ENCODE measurements at places on chromosomes 5 and 9.

GRCh38 chr5:157955541-157956172, 96.7 kb upstream of the CLINT1 start:
- DNase-seq: no peak

DNA sequence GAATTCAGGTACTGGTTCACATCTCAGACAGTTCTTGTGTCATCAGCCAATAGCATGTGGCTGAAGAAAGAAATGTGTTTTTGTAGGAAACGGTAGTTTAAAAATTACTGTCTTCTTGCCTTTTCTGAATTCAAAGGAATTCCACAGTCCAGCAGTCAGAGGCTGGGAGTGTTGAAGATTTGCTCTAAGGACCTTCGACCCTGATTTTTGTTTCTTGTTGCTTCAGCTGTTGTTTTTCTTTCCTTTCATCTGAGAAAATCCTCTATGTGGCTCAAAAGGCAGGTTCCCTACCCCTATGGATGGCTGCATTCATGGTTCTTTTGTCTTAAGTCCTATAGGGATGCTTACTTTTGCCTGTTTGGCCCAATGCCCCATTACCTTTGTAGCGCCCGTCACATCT, 304.9 kb downstream of the TMEM167A start:
- DNase-seq: no peak

- DNase-seq: no peak
Measured at GRCh38 chr5:107457881-107458280, 212.9 kb downstream of the EFNA5 start.

DNA sequence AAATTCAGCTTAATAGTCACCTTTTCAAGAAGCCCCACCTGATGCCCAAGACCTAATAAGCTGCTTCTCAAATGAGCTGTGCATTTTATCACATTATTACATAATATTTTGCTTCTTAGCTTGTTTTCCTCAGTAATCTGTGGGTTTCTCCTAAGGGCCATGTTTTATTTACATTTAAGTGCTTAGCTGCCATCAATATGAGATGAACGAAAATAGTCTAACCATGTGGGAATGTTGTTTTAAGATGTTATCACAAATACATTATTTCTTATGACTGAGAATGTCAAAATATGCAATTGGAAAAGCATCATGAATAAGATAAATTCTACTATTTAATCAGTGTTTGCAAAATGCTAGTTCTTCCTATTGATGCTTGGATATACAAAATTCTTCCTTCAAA, 10.1 kb downstream of the ARRDC3 start:
- no peak for DNase-seq

DNA sequence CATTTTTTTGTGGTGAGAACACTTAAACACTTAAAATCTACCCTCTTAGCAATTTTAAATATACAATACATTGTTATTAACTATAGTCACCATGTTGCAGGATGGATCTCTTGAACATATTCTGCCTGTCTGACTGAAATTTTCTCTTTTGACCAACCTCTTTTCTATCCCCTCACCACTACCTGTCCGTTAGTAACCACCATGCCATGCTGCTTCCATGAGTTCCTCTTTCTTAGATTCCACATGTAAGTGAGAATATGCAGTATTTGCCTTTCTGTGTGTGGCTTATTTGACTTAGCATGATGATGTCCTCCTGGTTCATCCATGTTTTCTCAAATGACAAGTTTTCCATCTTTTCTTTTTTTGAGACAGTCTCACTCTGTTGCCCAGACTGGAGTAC, 48.5 kb upstream of the NAA35 start:
- DNase-seq: no peak

DNA sequence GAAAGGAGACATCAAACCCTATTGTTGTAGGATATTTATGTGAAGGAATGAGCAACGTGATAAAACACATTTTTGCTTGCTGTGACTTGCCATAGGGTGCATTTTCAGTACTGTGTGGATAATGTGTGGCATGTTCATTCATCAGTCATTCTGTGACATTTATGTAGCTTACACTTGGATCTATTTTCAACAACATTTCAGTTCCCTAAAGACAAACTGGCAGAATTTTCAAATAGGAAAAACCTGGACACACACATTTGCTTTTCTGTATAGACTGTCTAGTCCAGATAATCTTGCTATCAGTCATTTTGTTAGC, 127.7 kb downstream of the TMC1 start:
- no peak for DNase-seq

GRCh38 chr5:176534640-176535039, 2.6 kb downstream of the RNF44 start:
- DNase-seq: no peak

- DNase-seq: no peak
Measured at GRCh38 chr5:17224858-17225511, 7.6 kb downstream of the BASP1 start.

DNA sequence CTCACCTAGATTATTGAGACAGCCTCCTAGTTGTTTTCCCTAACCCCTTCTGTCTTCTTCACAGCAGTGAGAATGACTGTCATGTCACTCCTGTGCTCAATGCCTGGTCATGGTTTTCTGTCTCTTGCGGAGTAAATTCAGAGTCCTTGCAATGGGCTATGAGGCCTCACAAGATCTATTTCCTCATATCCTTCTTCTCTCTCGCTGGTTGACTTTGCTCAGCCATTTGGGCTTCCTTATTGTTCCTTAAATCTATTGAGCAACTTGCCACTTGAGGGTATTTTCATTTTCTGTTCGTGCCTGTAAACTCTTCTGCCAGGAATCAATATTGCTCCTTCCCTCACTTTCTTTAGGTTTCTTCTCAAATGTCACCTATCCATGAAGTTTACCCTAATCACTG, 9.0 kb downstream of the PPP3R2 start:
- DNase-seq: no peak

GRCh38 chr5:112186401-112186990, 232.6 kb downstream of the EPB41L4A start:
- DNase-seq: no peak

DNA sequence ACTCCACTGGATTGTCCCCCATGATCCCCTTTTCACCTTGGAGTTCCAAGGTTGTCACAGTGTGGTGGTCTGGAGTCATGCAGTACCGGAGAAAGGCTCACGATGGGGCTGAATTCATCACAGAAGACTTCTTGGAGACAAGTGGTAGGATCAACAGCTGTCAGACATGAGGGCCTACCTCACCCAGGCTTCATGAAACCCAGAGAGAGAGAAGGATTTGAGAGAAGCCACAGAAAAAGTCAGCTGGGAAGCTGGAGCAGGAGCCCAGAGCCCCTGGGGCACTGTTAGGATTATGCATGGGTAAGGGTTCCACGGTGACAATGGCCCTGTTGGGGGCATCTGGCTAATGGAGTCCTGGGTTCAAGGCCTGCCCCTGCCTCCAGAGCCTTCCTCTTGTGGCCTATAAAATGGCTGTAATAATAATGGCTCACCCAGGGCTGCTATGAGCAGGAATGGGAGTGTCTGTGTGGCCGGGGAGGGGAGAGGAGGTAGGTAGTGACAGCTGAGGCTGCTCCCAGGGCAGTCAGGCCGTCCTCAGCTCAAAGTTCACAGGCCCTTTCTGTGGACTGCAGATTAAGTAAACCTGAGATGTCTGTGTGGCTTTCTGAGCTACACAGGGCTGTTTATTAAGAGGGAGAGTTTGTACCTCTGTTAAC, 910 bp downstream of the TRIM14 start:
- DNase-seq: no peak

DNA sequence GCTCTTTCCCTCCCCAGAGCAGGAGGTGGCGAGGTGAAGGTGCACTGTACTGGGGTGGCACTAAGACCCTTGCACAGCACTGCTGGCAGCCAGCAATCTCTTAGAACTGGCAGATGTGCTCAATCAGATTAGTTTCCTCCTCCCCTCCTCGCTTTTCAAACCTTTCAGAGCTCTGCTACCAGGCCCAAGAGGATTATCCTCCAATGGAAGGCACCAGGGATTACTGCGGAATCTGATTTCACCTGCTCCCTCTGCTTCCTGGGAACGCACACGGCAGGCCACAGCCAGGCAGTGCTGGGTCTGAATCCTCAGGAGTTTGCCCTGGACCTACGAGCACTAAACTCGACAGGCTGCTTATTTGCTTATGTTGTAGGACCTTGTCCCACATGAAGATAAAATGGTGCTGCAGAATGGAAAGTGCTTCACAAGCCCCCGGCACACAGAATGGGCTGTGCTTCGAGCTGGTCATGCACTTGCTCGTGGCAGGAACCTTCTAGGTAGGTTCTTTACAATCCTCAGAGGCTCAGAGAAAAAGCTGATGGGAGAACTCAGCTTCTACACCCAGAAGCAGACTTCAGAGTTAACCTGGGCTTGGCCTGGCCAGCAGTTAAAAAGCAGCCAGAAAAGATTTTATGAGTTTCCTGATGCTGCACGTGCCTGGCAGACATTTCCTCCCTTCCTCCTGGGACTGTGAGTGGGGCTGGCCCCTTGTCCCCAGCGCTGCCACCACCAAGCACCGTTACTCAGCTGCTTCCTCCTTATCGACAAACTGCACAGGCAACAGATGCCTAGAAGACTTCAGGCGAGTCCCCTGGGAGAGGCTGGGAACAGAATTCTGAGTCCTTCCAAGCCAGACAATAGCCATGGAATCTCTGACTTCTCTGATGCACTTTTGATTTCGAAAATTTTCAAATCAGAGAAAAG, 33.1 kb downstream of the FABP6 start:
- DNase-seq: no peak

- no peak for DNase-seq
Measured at GRCh38 chr9:121220996-121221663, 19.5 kb upstream of the RAB14 start.

DNA sequence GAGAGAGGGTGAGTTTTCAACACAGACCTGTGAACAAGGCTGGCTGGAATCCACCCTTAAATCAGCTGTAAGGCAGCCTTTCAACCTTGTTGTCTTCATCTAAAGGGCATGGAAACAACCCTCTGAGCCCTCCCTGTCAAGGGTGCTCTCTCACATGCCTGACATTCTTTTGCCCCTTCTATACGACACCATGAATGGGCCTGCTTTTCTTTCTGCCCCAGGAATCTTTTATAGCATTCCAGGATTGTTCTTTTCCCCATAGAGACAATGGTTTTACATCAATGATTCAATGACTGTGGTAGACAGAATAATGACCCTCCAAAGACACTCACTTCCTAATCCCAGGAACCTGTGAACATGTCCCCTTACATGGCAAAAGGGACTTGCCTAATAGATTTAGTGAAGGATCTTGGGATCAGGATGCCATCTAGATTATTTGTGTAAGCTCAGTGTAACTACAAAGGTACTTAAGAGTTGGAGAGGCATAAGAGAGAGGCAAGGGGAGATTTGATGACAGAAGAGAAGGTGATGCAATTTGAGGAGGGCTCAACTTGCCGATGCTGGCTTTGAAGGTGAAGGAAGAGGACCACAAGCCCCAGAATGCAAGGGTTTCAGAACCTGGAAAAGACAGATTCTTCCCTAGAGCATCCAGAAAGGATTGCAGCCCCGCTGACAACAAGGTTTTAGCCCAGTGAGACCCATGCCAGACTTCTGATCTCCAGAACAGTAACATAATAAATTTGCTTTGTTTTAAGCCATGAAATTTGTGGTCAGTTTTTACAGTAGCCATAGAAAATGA, 29.2 kb upstream of the HMHB1 start:
- DNase-seq: no peak

DNA sequence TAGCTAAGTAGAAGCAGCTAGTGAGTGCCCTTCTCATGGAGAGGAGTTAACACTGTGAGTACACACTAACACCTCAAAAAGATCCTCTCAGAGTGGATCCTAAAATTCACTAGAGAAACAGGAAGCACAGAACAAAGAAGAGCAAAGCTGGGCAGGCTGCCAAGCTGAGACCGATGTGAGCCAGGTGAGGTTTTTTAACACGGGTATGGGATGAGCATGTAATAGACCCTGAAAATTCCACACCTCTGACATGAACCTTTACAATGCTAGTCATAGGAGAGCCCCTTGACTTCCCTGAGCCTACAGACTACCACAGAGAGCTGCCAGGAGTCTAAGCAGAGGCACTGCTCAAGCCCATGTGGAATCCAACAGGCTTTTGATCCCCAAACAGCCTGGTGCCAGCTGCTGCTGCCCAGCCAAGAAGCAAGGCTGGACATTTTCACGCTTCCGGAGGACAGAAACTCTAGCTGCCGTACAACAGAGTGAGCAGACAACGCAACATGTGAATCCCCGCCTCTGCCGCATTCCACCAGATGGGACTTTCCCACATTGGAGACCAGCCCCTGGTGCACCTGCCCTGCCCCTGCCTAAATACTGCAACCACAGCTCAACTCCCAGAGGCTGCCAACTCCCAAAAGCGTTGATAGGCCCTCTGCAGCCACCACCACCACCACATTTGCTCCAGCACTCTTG, 280.8 kb downstream of the CDH10 start:
- DNase-seq: no peak

GRCh38 chr5:58666598-58667581, 84.0 kb downstream of the RAB3C start:
- DNase-seq: no peak

DNA sequence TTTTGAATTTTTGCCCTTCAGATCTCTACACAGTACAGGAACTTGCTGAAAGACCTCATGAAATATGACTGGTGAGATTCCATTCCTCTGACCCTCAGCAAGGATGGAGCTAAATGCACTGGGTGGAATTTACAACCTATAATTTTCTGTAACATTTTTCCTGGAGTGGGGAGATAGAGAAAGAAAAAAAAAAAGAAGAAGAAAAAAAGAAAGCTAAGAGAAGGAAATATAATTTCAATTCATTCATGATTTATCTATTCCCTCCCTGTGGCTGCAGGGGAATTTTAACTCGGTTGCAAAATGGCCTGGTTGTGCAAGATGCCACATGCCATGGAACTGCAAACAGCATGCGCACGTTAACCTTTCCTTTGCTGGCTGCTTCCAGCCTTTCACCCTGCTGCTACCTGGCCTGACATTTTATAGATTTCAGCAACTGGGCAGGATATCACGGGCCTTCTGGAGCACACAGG, 155.4 kb downstream of the FSTL4 start:
- DNase-seq: no peak

- no peak for DNase-seq
Measured at GRCh38 chr9:126343271-126343700, 16.7 kb downstream of the MVB12B start.

DNA sequence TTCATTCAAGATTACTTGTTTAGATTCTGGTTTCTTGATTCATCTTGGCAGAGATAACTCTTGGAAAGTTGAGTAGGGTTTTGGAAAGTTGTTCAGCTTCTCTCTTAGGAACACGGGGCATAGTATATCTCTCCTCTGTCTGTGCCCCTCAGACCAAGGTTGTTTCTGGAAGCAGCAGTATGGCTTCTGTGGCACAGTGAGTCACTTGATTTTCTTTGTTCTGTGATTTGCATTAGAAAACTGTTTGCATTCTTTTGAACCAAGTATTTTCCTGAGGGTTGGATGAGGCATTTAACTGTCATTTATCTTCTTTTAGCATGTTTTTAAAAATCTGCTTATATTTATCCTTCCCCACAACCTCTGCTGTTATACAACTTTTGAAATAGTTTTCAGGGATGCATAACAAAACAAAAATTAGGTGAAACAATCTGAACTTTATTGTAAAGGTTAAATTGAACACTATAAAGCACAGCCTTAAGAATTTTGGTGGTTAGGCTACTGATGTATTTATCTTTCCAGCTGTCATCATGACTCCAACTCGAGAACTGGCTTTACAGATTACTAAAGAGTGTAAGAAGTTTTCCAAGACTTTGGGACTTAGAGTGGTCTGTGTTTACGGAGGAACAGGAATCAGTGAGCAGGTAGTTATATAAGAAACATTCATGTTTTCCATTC, 26.5 kb downstream of the DDX46 start:
- DNase-seq: no peak

- DNase-seq: no peak
Measured at GRCh38 chr5:30572279-30572678, 621.2 kb upstream of the CDH6 start.

Data from right renal pelvis (tissue), 4 donors.